ENCODE measurements at places on chromosomes 12 and 14.

DNA sequence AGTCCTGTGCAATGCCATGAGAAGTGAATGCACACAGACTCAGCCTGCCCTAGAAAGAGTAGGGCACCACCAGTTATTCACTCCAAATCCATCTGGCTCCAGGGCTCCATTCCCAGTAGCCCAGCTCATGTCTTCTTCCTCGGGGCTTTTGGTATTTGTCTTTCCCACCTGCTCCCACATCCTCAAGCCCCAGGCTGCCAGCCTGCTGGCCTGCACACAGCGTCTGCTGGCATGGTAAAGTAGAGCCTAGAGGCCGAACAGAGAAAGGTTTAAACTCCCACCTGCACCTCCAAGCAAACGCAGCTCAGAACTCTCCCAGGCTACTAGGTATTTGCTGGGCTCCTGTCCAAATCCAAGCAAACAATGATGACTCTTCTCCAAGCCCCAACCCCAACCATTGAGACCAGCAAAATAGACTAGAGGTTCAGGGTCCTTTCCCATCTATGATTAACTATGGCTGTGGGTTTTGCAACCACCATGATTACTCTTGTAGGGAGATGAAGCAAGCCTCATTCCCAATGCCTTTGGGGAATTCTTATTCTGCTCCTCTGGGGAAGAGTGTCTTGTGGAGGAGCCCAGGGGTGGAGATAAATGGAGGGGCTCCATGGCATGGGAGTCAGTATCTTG lies 5.2 kb upstream of the VDR start:
- DNase-seq: no peak

DNA sequence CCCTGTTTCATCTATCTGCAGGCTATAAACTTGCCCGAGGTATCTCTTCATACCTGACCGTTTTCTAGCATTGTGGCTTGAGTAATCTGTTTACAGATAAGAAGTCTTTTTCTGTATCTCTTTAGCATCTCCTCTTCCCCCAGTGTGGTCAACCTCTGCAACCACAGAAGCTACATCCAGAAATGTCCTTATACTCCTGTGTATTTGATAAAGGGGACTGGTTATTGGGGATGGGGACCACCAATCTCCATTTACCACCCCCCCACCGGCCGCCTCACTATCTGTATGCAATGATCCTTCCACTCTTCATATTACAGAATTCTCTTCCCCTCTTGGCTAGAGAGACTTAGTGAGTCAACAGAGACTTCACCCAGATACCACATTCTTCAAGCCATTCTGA lies 3.4 kb upstream of the RPAP3 start:
- no peak for DNase-seq

- no peak for DNase-seq
These were observed 109.8 kb upstream of the EGLN3 start for GRCh38 chr14:34060651-34060999.

DNA sequence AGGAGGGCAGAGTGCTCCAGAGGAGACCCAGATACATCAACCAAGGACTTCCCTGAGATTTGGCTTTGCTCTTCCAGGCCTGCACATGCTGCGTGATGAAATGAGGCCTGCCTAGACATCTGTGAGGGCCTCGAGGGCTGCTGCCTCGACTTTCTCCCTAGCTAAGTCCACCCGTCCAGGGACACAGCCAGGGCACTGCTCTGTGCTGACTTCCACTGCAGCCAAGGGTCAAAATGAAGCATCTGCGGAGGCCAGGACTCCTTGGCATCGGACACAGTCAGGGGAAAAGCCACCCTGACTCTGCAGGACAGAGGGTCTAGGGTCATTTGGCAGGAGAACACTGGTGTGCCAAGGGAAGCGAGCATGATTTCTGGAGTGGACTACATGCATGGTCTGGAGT lies 10.7 kb downstream of the SLC25A47 start:
- no peak for DNase-seq

GRCh38 chr12:1424674-1425395 lies 169.5 kb downstream of the FBXL14 start:
- DNase-seq: no peak

DNA sequence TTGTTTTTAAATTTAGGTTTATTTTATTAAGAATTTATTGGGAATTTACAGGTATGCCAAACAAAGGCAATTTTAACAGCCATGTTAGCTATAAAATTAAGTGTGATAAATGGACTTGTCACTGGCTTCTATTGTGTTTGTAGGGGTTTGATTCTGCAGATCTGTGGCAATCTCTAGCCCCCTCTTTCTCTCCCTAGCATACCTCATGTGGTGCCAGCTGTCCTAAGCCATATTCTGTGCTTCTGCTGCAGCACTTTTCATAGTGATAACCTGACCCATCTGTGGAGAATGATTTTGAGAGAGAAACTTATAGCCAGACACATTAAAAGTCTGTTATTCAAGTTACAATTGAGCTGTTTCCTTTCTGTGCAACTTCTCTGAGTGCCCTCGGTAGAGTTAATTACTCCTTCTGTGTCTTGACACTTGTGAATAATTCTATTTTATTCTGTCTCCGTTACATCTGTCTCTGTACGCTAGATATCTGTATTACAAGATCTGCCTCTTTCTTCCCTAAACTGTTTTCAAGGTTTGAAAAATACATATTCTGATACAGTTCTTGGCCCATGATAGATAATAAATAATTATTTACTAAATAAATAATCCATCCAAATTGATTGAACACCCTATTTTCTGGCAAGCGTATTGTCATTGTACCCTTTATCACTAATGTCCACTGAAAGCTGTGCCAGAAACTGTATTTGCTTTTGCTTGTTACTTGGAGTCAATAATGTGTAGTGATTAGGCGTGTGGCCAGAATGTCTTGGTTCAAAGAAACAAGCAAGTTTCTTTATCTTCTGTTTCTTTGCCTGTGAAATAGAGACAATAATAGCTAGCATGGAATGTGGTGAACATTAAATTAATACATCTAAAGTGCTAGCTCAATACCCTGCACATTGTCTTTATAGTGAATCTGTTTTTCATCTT lies 40.0 kb downstream of the FRS2 start:
- DNase-seq: no peak

- no peak for DNase-seq
These were observed 39.7 kb upstream of the KICS2 start for GRCh38 chr12:64261813-64262212.

GRCh38 chr12:64780531-64781279 lies 21.5 kb upstream of the GNS start:
- no peak for DNase-seq

GRCh38 chr14:52918486-52918885 lies 32.4 kb downstream of the FERMT2 start:
- no peak for DNase-seq

GRCh38 chr12:110780448-110780847 lies 37.8 kb upstream of the PPP1CC start:
- DNase-seq: no peak

- DNase-seq: no peak
These were observed 198.0 kb upstream of the EEA1 start for GRCh38 chr12:93127107-93127560.

GRCh38 chr14:55245657-55246268 lies 25.5 kb upstream of the FBXO34 start:
- no peak for DNase-seq

DNA sequence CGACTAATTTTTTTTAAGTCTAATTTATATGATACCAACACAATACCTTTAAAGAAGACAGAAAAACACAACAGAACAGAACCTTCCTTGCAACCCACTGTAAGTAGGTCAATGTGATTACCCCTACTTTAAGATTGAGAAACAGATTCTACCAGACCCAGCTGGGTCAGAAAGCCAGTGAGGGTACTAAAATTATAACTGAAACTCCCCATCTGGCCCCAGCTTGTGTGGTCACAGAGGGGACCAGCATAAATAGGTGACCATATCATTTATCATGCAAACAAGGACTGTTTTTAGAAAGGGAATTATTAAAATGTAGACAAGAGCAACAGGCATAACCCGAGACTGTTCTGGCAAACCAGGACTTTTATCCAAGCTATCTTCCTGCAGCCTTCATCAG lies 30.1 kb upstream of the FRMD6 start:
- no peak for DNase-seq

- no peak for DNase-seq
These were observed 165.1 kb downstream of the SLC38A4 start for GRCh38 chr12:46660719-46661109.

DNA sequence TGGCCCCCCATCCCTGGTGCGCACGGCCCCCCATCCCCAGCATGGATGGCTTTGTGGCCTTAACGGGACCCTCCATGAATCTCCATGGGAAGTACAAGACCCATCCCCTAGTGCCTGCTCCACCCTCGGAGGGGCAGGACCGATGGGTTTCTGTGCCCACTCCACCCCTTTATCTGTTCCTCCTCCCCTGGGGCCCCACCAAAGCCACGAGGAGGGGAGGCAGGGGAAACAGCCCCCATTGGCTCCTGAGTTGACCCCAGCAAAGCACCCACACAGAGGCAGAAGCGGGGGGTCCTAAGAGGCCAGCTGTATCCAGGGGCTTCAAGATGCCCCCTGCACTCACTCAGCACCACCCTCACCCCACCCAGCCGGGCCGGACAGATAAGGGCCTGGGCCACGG lies 36.1 kb upstream of the TMEM179 start:
- no peak for DNase-seq

- no peak for DNase-seq
These were observed 20.4 kb downstream of the VWF start for GRCh38 chr12:6104027-6104426.

GRCh38 chr14:61564618-61565091 lies 130.7 kb upstream of the HIF1A start:
- no peak for DNase-seq

DNA sequence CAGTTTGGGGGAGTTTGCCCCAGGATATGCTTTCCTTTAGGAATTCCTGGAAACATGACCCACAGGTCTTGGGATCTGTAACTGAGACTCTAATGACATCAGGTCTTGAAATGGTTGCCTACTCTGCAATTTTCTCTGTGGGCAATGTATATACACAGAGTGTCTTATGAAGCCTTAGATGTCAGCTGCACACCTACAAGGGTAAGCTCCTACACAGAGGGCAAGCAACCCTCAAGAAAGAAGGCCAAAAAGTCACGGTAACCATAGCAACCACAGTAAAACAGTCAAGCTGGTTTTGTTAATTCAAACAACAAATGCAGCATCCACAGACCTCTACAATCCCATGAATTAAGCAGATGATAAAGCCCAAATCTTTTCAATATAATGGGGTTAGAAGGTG lies 293.0 kb downstream of the SSPN start:
- DNase-seq: no peak

DNA sequence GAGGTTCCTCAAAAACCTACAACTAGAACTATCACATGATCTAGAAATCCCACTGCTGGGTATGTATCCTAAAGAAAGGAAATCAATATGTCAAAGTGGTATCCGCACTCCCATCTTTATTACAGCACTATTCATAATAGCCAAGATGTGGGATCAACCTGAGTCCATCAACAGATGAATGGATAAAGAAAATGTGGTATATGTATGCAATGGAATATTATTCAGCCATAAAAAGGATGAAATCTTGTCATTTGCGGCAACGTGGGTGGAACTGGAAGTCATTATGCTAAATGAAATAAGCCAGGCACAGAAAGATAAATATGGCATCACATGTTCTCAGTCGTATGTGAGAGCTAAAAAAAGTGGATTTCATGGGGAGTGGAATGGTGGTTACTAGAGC lies 77.5 kb upstream of the DIO3 start:
- no peak for DNase-seq

DNA sequence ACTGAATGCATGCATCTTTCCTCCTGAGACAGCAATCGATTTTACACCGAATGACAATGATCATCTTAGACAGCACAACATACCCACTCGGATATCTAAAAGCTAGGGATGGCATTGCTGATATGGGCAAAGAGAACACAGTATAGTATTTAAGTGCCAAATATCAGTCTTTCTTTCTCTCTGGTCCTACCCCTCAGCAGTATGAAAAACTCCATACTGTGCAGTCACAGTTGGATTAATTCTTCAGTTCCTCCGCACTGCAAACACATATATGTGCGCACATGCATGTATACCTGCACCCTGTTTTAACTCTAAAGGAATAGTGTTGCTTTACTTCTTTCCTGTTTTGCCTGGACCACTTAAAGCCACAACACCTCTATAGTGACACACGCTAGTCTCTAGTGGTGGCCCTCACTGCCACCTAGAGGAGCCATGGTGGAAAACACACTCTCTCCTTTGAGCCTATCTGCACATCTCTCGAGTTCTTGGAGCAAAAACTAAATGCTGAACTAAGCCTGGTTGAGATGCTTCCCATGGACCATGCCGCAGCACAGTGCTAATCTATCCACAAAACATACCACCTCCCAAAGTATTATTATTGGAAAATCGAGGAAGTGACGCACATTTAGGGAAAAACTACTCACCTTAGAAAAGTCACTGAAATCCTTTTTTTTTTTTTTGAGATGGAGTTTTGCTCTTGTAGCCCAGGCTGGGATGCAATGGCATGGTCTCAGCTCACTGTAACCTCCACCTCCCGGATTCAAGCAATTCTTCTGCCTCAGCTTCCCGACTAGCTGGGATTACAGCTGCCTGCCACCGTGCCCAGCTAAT lies 11.9 kb downstream of the TMEM52B start:
- peak; percentile 5 for DNase-seq

- no peak for DNase-seq
These were observed 117.3 kb upstream of the CAND1 start for GRCh38 chr12:67151886-67152285.

GRCh38 chr12:52794479-52795331 lies 1.2 kb downstream of the KRT3 start:
- DNase-seq: no peak

- DNase-seq: no peak
These were observed 2.9 kb upstream of the RAB35 start for GRCh38 chr12:120119271-120119973.

DNA sequence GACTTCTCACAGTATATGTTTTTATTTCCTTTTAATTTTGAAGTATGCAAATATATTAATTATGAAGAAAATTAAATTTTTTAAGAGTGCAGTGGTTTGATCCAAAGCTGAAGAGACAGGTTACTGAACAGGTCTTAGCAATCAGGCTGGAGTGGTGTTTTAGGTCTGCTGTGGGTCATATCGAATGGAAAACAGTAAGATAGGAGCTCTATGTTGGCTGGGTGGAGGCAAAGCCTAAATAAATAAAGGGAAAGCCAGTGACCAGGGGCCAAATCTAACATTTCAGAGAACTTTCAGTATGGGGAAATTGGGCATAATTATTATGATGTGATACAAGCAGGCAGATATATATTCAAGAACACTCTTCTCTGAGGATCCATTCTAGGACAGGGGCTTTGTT lies 12.7 kb upstream of the TSPAN8 start:
- DNase-seq: no peak

DNA sequence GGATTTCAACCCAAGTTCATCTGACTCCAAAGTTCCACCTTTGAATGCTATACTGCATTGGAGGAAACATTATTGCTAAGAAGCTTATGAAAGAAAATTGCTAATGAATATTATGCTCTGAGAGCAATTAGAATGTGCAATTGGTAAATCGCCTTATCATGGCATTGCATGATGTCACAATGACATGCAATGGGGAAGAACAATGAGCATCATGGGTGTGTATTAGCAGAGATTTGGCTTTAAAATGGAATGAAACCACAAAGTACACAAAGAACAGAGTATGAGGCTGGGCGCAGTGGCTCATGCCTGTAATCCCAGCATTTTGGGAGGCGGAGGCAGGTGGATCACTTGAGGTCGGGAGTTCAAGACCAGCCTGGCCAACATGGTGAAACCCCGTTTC lies 34.7 kb downstream of the FOS start:
- no peak for DNase-seq

GRCh38 chr14:104119488-104120251 lies 18.7 kb upstream of the KIF26A start:
- DNase-seq: no peak

- no peak for DNase-seq
These were observed 115.6 kb downstream of the NT5DC3 start for GRCh38 chr12:103725398-103725797.

- DNase-seq: no peak
These were observed 3.7 kb downstream of the MAX start for GRCh38 chr14:65098586-65098985.

Measured in anterior cingulate cortex (tissue), 58 donors.